Left hindlimb (tissue), 1 donor: ENCODE measurements at places on chromosomes 7 and 10.

DNA sequence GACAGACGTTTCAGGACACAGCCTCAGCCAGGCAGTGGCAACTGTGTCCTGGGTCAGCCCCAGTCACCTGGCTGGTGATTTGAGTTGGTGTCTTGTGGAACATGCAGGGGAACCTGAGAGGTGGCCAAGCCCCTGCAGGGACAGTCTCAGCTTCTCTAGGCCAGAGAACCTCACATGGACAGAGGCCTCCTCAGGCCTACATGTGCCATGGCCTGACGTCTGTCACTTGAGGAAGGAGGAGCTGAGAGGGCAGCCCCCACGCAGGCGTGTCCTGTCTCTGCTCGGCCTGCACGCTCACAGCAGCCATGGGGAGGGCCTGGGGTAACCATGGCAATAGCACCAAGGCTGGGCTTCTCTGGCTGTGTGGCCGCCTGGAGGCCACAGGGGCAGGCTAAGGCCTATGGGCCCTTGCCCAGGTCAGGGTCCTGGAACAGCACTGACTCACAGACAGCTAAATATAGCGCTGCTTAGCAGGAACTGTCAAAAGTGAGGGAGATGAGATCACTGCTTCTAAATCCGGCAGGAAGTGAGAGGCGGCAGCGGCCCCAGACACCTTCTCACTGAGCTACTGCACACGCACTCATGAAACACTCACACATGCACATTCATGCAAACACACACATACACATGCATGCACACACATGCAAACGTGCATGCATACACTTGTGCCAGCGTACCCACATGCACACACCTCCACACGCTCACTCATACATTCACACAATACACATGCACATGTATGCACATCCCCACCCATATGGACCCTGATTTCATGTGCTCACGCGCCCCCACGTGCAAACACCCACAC lies 57.0 kb downstream of the YKT6 start:
- peak; percentile 84 for DNase-seq

GRCh38 chr10:7477538-7478334 lies 66.9 kb upstream of the SFMBT2 start:
- no peak for DNase-seq

DNA sequence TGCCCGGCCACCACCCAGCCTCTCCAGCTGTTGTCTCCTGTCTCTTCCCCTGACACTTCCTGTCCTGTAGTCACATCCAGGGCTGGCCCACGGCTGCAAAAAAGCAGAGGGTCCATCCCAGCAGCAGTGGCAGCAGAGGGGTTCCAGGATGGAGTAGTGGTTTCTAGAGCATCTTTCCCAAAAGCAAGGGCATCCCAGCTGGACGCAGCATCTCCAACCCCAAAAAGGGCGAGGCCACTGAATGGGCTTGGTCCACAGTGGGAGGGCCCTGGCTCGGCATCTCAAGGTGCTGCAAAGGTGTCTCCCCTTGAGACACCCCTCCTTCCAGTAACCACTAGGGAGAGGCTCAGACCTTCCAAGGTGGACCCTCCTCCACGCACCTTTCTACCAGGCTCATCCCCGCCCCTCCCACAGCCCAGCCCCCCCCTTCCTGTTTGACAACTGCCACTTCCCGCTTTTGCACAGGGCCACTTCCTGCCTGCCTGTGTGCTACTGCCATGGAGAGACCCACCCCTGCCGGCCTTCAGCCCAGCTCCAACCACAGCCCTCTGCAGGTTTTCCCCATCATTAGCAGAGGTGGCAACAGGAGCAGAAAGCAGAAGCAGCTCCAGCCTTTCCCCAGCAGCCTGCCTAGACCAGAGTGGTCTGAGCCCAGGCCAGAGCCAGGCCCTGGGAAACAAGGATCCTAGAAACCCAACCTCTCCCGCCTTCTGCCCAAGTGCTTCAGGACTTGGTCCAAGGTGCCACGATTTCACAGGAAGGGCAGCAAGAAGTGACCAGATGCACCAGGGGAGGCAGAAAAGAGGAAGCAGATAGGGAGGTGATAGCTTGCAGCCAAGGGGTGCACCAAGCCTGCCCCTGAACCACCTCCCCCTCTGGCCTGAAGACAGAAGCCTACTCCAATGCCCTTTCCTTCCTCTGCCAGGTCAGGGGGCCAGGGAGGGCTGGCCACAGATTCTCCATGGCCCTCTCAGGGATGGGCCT lies 8.6 kb downstream of the CAMK2G start:
- DNase-seq = no peak

GRCh38 chr10:24991298-24991697 lies 24.7 kb downstream of the ENKUR start:
- no peak for DNase-seq

- DNase-seq = no peak
These were observed 12.0 kb upstream of the KCNMA1 start for GRCh38 chr10:77649333-77650331.

GRCh38 chr7:106593028-106593417 lies 67.9 kb downstream of the CCDC71L start:
- DNase-seq = no peak

DNA sequence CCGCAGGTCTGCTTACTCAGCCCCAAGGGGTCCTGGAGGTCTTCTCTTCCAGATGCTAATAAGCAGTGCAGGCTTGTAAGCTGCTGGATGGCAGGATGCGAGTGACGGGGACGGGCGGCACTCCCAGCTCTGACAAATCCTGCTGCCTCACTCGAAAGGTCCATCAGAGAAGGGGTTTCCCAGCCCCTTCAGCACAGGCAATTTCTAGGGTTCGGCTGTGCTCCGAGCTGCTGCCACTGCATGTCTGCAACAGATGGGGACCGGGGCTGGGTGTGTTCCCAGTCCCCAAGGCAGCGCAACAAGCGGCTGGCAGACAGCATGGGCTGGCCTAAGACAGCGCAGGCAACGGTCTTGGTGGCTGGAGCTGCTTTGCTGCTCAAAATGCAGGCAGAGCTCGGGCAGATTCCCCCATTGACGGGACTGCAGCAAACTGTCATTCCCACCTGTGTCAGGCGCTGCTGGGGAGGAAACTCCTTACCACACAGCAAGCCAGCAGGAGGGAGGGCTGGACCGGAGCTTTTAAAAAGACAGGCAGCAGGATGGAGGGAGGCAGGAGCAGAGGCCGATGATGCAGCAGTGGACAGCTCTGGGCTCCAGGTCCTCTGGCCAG lies 62.4 kb downstream of the PRKAG2 start:
- no peak for DNase-seq

DNA sequence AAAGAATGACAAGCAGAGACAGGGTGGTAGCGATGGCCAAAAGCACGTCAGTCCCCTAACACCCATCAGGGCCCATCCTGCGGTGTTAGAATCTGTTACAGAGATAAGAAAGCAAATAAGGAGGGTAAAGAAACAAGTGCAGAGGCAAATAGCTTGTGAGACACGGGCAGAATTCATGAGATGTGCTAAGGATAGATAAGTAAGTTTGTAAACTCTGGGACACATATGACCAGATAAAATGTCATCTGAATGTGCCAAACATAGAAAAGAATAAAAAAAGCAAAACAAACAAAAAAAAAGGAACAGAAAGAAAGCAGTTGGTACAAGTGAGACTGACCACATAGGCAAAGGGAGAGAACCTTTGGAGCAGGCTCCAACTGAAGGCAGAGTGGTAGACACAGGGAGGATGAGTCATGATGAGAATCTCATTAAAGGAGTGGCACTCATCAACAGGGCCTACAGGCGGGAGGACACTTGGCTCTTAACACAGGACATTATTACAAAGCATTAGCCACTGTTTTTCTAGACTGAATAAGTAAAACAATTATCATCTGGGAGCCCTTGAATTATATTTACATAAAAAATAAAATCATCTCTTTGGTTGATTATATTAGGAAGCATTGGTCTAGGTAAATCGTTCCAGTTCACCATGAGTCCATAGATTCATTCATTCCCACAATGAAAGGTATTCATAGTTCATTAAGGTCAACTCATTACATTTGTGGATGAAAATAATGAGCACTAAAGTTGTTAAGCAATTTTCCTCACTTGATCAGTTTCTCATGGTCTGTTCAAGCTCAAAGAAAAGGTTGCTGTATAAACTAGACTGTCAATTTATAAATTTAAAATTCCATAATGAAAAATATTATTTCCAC lies 21.5 kb upstream of the EPHB6 start:
- no peak for DNase-seq

DNA sequence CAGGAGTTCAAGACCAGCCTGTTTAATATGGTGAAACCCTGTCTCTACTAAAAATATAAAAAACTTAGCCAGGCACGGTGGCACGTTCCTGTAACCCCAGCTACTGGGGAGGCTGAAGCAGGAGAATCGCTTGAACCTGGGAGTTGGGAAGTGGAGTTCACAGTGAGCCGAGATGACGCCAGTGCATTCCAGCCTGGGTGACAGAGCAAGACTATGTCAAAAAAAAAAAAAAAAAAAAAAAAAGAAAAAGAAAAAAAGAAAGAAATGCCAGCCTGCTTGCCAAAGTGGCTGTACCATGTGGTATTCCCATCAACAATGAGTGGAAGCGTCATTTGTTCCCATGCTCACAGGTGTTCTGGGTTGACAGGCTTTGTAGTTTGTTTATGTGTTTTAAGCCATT lies 43.3 kb upstream of the NPTX2 start:
- DNase-seq = no peak

DNA sequence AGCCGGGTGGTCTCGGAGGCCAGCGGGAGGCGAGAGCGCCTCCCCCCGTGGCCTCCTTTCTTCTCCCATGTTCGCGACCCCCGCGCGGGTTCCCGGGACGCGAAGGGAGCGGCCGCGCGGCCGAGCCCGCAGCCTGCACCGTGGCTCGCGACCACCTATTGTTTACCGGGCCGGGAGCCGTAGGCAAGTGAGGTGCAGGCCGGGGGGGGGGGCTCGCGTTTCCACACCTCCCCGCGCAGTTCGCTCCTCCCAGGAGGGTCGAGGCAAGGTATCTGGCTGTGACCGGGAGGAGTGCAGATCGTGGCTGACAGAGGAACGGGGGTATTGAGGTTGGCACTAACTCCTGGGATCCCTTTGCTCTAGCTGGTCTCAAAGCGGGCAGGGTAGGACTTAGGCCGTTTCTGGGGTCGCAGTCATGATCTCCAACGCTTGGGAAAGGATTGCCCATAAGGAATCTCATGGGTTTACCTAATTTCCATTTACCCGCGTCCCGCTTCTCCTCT lies 734 bp downstream of the PTPN12 start:
- DNase-seq = peak; percentile 59

GRCh38 chr7:134741907-134742635 lies 37.4 kb upstream of the CALD1 start:
- no peak for DNase-seq

GRCh38 chr7:64099656-64100531 lies 54.7 kb downstream of the ZNF727 start:
- DNase-seq = no peak

- DNase-seq = no peak
These were observed 9.7 kb upstream of the BICC1 start for GRCh38 chr10:58502956-58503355.

- DNase-seq = peak; percentile 72
These were observed 24.8 kb downstream of the INPP5F start for GRCh38 chr10:119750391-119751230.

DNA sequence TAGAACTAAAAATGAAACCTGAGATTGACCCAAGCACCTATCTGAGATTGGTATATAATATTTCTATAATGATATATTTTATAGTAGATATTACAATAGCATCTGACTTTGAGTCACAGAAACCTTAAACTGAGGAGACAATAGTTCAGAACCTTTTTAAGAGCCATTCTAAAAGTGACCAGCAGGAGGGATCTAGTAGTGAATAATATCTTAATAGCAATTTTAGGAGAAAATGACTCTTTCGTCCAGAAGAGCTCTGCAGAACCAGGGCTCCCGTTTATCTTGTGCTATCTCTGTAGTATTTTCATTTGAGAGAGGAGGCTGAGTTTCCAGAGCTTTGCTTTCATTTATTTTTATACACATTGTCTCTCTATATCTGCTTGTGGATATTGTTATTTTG lies 68.1 kb downstream of the PODXL start:
- no peak for DNase-seq

GRCh38 chr10:125720002-125720382 lies 483 bp downstream of the EDRF1 start:
- no peak for DNase-seq

DNA sequence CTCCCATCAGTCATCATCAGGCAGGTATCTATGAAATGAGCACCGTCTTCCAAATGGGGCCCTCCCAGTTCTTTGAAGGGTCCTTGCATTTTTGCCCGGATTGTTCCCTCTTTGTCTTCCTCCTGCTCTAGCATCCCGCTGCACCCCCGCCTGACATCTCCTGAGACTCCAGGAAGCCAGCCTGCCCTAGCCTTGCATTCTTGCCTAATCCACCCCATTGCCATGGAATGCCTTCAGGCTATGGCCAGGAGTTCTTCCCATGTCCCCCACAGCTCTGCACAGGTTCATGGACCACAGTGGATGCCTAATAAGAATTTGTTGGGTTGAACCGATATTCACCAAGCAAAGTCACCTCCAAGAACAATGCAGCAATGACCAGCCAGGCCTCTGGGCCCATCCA lies 62.1 kb downstream of the ZMIZ1 start:
- DNase-seq = no peak

DNA sequence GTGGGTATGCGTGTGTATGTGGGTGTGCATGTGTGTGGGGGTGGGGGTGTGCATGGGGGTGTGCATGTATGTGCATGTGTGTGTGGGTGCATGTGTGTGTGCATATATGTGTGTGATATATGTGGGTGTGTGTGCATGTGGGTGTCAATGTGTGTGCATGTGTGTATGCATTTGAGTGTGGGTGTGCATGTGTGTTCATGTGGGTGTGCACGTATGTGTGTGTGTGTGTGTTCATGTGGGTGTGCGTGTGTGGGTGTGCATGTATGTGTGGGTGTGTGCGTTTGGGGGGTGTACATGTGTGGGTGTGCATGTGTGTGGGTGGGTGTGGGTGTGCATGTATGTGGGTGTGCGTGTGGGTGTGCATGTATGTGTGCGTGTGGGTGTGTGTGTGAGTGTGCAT lies 42.6 kb downstream of the GTF2IRD1 start:
- DNase-seq = no peak

DNA sequence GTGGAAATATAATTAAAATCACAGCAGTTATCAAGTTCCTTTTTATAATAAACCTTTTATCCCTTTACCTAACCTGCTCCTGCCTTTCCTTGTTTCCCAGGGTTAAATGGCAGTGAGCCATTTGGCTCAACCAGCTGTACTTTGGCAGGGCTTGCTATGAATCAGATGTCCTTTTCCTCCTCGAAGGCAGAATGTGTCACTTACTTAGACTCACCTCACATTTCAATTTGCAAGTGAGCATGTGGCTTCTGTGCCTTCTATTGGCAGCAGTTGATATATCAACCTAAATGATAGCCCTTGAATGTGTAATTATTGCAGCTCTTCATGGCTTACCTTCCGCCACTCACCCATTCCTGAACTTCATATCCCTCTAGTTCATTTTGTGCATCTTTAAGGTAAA lies 301.7 kb downstream of the CSTF2T start:
- DNase-seq = peak; percentile 33

- no peak for DNase-seq
These were observed 64.2 kb downstream of the CUL2 start for GRCh38 chr10:35025916-35026315.

GRCh38 chr10:57338823-57339558 lies 928.7 kb downstream of the IPMK start:
- DNase-seq = no peak

- no peak for DNase-seq
These were observed 11.1 kb downstream of the MAFK start for GRCh38 chr7:1541431-1542162.

- peak; percentile 77 for DNase-seq
These were observed at the start of gene NACAD for GRCh38 chr7:45088821-45089340. NACAD (minus strand) TSS chr7:45088969; CDS start chr7:45088894, 75 bp downstream.
